NCI-H1092 treated with DMSO at 0.1 percent for 48 hours (cell line): ENCODE measurements at places on chromosomes 7 and 10.
A peak's percentile ranks its signal among the peaks of the same experiment; 100 is the strongest.

DNA sequence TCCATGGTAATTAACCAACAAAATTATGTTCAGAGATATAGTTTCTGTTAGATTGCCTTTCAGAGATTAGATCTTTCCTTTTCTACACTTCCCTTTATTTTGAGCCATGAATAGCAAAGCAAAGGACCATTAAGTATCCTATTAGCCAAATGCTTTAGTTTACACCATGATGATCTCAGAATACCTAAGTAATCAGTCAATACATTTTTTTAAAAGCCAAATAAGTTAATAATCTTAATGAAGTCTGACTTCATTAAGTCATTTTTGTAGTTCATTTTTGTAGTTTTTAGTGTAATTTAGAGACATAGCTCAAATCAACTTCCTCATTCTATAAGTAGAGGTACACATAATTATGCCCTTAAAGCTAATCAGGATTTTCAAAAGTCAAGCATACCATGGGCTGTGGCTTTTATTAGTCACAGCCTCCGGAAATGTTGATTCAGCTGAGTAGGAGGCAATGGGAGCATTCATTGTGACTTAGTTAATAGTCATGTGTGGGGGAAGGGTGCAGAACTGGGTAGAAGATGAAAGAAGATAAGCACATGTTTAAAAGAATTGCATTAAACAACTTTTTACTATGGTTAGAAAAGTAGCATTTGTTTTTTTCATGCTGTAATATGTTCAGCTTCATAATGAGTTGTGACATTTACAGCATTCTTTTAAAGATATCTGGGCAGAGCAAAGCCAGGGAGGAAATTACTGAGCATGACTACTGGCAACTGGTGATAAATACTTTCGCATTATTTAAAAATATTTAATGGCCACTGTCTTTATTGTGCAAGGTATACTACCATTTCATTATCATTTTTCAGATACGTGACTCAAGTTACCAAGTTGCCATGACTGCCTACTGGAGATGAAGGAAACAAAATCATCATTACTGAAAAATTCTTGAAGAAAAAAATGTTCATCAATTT lies 57.3 kb upstream of the CCDC71L start:
- no peak for DNase-seq

DNA sequence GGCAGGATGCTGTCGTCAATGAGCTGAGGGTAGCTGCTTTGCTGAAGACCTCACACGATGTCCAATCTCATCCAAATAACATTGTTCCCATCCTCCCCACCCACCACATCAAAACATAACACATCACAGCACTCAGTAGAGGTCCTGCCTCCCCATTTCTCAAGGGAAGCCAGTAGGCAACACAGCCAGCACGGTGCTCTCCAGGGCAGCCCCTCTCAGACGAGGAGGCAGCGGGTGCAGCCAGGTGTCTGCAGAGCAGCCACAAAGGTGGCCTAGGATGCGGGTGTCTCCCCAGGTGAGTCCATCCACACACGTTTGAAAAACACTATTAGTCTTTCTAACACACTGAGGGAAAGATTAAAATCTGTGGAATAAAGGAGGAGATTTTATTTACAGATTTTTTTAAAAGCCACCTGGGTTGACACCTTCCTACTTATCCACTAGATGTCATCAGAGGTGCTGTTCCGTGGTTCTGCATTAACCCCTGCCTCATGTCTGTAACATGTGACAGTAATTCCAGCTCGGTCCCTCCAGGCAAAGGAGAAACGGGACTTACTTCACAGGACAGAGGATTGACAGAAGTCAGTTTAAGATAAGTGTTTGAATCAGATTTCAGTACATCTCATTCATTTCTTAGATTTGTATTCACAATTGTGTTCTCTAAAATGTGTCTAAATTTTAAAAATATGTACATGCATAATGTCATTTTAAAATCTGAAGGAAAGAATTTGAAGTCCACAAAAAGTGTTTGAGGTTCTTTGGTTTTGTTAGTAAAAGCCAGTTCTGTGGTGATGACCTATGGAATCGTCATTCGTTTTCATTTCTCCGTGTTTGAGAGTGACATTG lies 68.0 kb downstream of the LANCL2 start:
- peak; percentile 80 for DNase-seq

- no peak for DNase-seq
Observed at GRCh38 chr7:44188480-44189225, 586 bp downstream of the GCK start.

DNA sequence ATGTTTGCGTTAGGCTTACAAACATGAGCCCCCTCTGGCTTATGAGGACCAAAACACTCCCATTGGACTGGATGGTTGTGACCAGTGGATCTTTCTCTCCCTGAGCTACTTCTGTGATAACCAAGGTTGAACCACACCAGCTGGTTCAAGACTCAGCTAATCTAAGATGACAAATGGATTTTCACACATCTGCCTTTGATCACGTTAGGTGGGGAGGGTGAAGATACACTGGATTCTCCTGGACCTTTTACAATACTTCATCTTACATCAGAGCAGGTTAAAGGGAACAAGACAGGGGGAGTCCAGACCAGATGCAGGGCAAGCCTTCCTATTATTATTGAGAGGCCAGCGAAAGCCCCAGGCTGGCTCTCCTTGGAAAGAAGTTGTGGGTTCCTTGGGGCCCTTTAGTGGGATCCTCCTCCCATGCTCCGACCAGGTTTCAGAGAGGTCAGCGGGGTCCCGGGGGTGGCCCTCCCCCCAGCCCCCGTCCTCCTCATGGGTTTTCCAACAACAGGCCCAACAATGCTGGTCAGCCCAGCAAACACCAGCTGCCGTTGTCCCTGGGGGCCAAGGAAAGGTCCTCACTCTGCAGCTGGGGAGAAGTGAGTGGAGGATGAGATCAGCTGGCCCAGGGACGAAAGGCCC lies 2.8 kb downstream of the GFRA1 start:
- DNase-seq, result no peak

DNA sequence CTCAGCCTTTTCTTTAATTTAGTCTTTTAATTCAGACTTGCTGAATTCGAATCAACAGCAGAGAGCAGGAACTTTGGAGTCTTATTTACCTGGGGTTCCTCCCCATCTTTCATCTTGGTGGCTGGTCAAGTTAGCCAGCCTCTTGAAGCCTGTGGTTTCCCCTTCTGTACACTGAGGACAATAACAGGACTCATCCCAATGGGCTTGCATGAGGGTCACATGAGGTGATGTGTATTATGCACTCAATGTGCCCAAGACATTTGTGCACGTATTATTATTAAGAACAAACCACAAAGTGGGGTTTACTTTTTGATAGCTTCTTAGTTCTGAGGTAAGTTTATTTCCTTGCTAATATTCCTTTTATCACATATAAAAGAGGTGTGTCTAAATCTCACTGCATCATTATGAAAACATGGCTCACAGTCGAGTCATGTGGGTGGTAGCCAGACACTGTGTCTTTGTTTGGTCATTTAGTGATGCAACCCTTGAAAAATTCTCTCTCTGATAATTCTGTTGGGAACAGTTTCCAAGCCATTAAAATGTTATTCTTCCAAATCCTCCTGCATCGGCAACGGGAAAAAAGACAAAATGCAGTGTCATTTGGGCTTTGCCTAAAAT lies 86.5 kb upstream of the GRB10 start:
- no peak for DNase-seq

GRCh38 chr7:936386-937054 lies 18.0 kb downstream of the ADAP1 start:
- no peak for DNase-seq

- no peak for DNase-seq
Observed at GRCh38 chr10:42640610-42641229, 2.4 kb upstream of the ZNF33B start.

GRCh38 chr10:130388746-130389145 lies 252.6 kb downstream of the GLRX3 start:
- DNase-seq, result no peak

- DNase-seq, result no peak
Observed at GRCh38 chr10:13412894-13413293, 64.8 kb upstream of the SEPHS1 start.

GRCh38 chr7:50226669-50227068 lies 77.8 kb upstream of the IKZF1 start:
- DNase-seq, result no peak

- DNase-seq, result no peak
Observed at GRCh38 chr10:88922041-88922440, 30.5 kb downstream of the ACTA2 start.

- DNase-seq, result peak; percentile 87
Observed at GRCh38 chr7:93117852-93118530, at the start of gene SAMD9. TSS of gene SAMD9 (minus strand) at chr7:93117979. CDS start at chr7:93106097, 11,882 bp downstream.

GRCh38 chr7:151851145-151851751 lies 25.7 kb downstream of the PRKAG2 start:
- no peak for DNase-seq

GRCh38 chr7:157386979-157387800 lies 50.4 kb downstream of the DNAJB6 start:
- DNase-seq, result peak; percentile 39

DNA sequence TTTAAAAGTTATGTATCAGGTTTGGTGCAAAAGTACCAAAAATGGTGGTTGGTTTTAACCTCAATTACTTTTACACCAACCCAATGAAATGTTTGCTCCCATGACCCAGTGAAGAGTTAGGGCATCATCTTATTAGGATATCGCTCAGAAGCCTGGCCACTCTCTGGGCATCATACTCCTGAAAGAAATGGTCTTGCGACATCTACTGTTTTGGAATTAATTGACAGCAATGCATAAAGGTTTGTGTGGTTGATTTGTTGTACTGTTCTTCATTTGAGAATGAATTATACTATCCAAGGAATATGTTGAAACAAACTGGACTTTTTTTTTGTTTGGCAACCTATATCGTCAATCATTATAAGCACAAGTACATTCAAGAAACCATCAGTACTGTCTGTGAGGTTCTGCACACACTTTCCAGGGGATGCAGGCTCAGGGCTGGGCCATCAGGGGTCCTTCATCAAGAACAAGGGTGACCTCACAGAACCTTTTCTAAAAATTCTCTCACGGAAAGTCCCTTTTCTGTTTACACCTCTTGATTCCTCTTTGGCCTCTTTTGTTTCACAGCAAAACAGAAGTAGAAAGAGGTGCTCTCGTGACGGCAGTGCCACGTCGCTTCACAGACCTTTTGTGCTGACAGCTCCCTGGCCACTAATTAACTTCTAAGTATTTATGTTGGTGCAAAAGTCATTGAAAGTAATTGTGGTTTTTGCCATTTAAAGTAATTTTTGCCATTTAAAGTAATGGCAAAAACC lies 117.2 kb upstream of the KLF6 start:
- DNase-seq, result no peak

GRCh38 chr7:120180221-120180620 lies 92.8 kb upstream of the KCND2 start:
- no peak for DNase-seq

- peak; percentile 18 for DNase-seq
Observed at GRCh38 chr10:79038841-79039201, 29.9 kb upstream of the ZMIZ1 start.

DNA sequence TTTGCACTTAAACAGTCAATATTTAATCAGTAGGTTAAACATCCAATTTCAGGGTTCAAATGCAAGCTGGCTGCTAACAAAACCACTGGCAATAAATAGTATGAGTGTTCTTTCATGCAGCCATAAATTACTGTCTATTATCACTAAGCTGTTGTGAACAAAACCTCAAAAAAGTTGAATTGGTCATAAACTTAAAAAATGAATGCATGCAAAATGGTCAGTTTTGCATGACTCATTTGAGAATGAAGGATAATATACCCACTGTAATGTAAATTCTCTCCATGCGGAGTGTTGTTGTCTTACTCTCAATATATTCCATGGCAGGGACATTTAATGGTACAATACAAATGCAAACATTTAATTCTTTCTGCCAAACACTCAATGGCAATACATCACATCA lies 226.4 kb downstream of the MAGI2 start:
- DNase-seq, result no peak

- DNase-seq, result no peak
Observed at GRCh38 chr10:98098247-98098646, 36.2 kb upstream of the R3HCC1L start.

- DNase-seq, result no peak
Observed at GRCh38 chr7:47282790-47283496, 299.0 kb downstream of the TNS3 start.

DNA sequence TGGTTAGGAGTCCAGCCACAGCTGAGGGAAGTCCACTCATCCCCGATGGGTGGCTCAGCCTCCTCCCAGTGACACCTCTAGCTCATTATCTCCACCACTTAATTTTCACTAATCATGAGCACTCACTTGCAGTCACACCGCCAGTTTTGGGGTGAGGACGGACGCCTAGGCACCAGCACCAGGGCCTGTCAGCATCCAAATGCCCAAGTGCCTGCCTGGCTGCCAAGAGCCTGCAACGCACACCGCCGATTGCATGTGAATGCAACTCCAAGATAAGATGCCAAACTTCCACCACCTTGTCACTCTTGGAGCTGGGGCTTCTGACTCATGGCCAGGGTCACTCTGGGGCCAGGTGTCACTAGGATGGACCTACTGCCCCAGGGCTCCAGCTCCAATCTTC lies 24.4 kb upstream of the SMARCD3 start:
- no peak for DNase-seq

- no peak for DNase-seq
Observed at GRCh38 chr7:3432911-3433310, 131.9 kb downstream of the SDK1 start.

GRCh38 chr7:41918597-41918996 lies 215.7 kb upstream of the INHBA start:
- no peak for DNase-seq

DNA sequence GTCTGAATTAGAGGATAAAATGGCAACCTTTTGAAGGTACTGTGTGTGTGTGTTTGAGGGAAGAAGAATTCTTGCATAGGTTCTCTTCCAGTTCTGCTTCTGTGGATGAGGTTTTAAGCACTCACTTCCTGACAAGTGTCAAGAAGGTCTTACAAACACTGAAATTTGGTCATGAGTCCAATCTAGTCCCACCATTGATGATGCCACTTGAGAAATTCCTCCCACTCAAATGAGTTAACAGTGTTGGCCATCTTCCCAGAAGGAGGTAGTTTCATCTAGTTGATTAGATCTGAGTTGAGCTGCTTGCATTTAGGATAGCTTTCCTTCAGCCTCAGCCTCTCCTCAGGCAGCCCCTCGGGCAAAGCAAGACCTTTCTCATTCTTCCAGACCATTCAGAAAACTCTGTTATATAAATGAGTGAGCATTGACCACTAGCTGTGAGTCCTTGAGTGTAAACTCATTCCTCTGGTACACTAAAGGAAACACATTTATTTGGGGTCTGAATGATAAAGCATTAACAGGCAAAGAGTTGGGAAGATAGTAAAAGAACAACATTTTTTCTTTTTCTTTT lies 189.5 kb downstream of the TRIL start:
- DNase-seq, result peak; percentile 11

- no peak for DNase-seq
Observed at GRCh38 chr7:44145479-44145968, 4.4 kb upstream of the MYL7 start.

- no peak for DNase-seq
Observed at GRCh38 chr10:94122211-94122610, 128.5 kb downstream of the PLCE1 start.
